ENCODE measurements at places on chromosomes 13 and 19.
A peak's percentile ranks its signal among the peaks of the same experiment; 100 is the strongest.

DNA sequence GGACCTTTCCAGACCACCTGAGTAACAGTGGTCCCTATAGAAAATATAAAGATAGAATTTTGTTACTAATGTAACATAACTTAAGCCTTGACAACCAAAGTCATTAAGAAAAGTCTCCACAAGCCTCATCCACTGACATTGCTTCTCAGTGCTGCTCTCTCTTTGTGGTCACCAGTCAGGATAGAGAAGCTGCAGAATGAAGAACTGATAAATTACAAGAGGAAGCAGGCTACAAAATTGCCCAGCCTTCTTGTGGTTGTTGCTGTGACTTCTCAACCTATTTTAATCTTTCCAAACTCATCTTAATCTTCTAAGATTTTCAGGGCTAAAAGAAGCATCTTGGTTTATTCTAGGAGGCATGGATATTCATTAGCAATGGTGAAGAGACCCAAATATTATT is 343.8 kb downstream of the MZT1 start:
- DNase-seq, result no peak

- DNase-seq, result no peak
Observed at GRCh38 chr13:24997367-24997967, 98.5 kb upstream of the PABPC3 start.

DNA sequence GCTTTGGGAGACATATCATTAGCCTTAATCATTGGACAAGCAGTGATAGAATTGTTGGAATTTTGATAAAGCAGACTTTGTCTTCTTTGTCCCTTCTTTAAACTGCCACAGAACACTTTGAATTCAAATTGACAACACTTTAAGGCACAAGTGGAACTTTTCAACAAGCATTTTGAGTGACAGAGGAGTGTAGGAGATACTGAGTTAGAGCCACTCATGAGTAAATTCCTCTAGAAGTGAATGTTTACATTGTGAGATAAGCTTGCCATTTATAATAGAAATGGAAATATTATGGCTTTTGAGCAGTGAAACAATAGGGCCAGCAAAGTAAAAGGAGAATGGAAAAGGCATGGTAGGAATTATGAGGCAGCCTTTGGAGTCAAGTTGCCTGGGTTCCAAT is 515.8 kb downstream of the SLITRK6 start:
- no peak for DNase-seq

GRCh38 chr13:108950333-108951010 is 321.1 kb downstream of the MYO16 start:
- no peak for DNase-seq

GRCh38 chr19:38003438-38004185 is 96.6 kb downstream of the SIPA1L3 start:
- peak; percentile 16 for DNase-seq

GRCh38 chr13:45219123-45219891 is 18.5 kb upstream of the KCTD4 start:
- DNase-seq, result no peak

GRCh38 chr19:2249880-2250765 is 1.0 kb downstream of the AMH start:
- DNase-seq, result no peak

- no peak for DNase-seq
Observed at GRCh38 chr13:30329009-30329585, 21.7 kb upstream of the KATNAL1 start.

GRCh38 chr19:47353307-47353712 is 4.2 kb downstream of the DHX34 start:
- no peak for DNase-seq

- no peak for DNase-seq
Observed at GRCh38 chr13:39254601-39255000, 216.3 kb downstream of the NHLRC3 start.

DNA sequence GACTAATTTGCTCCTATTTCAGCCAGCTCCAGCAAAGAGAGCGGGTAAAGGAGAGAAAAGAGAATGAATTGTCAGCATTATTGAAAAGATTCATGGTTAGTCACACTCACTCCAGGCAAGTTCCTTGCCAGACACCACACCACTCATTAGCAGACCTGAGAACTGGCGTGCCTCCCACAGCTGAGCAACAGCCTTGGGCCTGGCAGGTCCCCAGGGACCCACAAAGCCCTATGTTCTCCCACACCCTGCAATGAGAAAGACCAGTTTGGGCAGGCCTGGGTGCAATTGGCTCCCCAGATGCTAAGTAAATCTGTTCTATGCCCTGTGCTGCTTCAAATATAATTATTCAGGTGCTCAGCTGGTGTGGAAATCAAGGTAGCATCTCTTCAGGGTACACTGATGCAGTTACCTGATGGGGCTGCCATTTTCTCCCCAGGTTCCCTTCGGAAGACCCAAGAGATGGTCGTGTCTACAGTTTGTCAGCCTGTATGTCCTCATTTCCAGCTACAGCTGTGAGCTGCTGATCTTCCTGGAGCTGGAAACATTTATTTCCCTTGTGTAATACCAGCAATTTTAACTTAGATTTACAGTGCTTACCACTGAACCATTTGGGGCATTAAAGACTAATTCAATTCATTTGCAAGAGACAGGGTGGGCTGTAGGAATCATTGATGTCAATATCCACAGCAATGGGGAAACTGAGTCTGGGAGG is 405.0 kb downstream of the COG6 start:
- DNase-seq, result peak; percentile 27

- no peak for DNase-seq
Observed at GRCh38 chr13:38417727-38418126, 68.1 kb downstream of the UFM1 start.

DNA sequence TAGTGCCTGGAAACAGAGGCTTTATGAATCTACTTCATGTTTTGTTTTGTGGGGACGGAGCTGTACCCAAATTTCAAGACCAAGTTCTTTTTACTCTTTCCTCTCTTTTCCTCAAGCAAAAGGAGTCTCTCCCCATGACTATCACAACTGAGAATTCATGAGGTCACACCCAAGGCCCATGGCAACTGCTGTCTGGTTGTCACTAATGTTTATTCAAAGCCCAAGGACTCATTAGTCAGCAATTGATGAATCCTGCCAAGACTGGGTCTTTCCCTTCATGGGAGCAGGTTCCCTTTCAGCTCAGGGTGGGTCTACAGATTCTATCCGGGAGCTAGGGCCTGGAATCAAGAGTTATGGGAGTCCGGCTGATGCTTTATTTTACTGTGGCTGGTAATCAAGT is 441.5 kb upstream of the PCDH20 start:
- no peak for DNase-seq

DNA sequence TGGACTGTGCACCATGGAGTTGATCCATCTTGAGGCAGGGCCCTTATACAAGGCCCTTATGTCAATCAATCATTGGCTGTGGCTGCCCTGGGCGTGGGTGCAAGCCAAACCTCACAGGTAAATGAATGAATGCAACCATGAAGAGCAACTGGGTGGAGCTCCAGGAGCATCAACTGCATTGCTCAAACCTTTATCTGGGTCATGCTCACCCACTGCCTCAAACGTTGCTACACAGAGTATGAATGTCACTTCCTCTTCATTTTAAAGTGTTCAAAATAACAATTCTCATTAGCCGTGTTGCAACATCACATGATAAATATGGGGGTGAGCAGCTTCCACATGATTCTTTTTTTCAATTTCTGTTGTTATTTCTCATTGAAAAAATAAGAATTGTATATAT is 6.4 kb upstream of the ZNF333 start:
- no peak for DNase-seq

- DNase-seq, result no peak
Observed at GRCh38 chr13:109235901-109236300, 550.5 kb downstream of the IRS2 start.

All from stimulated activated CD4-positive, alpha-beta T cell treated with anti-CD3 and anti-CD28 coated beads, Interleukin-4, amount 100 ng/mL, for 48 hours (primary cell).